ENCODE measurements at places on chromosomes 7 and 10.

DNA sequence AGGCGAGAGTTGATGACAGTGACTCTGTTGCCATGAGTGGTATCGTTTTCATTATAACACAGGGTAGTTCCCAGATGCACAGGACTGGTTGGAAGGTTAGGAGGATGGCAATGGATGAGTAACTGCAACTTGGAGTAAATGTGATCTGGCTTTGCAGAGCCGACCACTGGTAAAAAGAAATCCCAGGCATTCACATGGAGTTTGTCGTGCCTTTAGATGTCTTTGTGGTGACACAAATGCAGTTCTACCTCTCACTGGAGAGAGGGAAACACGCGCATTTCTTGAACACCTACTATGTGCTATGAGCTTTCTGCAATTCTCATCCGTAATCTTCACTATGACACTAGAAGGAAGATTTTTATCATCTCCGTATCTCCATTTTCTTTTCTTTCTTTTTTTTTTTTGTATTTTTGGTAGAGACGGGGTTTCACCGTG lies 1.7 kb upstream of the MNX1 start:
- peak; percentile 54 for DNase-seq

DNA sequence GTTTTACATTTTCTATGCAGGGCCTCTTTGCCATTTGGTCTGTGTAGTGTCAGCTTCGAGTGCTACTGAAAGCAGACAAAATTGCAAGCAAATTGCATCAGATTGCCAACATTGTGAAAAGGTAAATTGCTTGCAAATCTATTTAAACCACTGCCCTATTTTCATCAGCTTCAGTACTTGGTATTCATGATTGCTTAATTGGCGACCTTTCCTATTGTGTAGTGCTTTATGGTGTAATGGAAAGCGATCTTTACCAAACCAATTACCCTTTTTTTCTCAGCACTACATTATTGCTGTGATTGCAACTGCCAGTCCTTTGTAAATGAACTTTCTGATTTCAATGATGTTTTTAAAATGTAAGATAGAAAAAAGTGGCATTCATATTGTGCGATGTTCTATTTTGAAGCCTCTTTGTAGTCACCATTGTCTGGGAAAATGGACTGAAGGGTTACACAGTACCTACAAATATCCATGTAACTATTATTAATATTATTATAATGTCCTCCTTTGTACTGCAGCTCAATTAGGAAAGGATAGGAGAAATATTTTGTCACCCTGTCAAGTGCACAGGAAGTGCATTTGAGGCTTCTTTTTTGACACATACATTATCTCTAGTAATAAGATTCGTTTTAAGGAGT lies 177.7 kb upstream of the SP8 start:
- DNase-seq: no peak

DNA sequence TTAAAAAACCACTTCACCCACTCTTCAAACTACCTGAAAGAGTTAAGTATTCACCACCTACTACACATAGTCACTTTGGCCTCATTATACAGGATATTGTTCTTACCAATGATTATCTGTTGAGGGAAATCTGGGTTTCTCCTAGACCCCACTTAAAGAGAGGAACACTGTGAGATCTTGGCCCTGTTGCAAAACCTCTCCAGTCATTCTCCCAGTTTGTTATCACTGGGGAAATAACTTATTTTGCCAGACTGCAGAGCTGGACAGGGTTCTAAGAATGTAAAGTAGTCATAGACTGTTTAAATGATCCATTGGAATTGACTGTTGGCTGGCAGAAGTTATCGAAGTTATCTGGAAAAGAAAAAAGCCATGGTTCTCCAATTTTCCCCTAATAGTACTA lies 143.8 kb downstream of the HGF start:
- no peak for DNase-seq

GRCh38 chr7:22262538-22262937 lies 94.4 kb downstream of the RAPGEF5 start:
- DNase-seq: no peak

DNA sequence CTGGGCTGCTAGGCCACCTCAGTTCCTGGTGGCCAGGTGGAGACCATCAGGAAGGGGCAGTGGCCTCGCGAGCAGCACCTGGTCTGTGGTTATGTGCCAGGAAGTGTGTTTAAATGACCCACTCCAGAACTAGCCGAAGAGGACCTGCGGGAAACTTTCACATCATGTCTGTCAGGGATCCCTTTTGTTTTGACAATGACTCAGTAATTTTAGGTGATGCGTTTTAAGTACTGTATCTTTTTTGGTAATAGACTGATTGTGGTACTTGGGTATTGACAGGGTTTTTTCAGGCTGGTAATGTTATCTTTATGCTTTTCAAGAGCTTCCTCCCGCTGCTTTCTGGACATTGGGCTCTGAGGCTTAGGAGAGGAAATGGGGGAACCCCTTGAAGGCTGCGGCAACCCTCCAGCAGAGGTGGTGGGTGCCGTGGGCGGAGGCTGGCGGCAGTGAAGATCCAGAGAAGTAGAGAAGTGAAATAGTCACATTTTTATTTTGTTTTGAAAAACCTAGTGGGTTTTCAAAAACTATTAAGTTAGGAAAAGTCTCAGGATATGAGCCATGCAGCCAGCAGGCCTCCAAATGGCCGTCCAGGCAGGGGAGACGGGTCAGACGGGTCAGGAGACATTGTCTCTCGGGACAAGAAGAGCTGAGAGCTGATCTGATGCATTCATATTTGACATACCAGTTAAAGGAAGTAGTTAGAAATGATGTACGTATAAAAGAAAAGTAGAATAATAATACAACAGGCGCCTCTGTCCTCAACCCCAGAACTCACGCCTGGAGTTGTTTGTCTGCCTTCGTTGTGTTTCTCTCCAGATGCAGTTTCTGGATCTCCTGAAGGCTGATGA lies 27.7 kb downstream of the PPP2R2D start:
- DNase-seq: no peak

DNA sequence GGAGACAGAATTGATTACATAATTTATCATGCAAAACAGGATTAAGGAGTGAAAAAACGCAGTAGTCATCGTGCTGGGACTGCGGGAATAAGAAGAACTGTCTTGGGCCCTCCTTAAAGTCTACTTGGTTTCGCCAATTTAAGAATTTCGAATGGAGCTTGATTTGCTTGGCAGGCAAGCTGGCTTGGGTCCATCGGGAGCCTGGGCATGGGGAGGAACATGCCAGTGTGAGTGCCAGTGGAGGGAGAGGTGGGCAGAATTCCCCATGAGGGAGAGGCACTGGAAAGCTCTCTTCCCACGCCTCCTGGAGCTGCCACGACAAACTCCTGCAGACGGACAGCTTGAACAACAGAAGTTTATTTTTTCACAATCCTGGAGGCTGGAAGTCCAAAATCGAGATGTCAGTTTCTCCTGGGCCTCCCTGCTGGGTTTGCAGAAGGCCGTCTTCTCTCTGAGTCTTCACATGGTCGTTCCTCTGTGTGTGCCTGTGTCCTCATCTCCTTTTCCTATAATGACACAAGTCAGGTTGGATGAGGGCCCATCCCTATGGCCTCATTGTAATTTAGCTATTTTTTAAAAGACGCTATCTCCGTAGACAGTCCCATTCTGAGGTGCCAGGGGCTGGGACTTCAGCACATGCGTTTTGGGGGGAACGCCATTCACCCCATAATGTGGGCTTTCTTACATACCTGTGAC lies 528.7 kb upstream of the DPP6 start:
- DNase-seq: no peak

DNA sequence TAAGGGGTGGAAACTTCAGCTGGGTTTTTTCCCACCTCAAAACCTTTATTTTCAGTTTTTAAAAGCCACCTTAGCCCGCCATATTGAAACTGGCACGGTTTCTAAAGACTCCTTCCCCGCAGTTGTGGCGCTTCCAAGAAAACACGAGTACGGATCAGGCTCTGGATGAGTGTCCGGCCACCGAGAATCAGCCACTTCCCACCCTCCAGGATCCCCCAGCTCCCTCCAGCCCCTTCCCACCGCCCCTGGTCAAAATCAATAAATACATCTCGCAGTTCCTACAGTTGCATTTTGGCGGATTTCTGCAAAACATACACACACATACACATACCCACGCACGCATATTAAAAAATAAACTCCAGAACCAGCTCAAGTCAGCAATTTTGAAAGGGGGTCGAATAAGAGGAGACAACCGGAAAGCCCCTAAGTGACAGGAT lies 1.1 kb downstream of the SFMBT2 start:
- no peak for DNase-seq

DNA sequence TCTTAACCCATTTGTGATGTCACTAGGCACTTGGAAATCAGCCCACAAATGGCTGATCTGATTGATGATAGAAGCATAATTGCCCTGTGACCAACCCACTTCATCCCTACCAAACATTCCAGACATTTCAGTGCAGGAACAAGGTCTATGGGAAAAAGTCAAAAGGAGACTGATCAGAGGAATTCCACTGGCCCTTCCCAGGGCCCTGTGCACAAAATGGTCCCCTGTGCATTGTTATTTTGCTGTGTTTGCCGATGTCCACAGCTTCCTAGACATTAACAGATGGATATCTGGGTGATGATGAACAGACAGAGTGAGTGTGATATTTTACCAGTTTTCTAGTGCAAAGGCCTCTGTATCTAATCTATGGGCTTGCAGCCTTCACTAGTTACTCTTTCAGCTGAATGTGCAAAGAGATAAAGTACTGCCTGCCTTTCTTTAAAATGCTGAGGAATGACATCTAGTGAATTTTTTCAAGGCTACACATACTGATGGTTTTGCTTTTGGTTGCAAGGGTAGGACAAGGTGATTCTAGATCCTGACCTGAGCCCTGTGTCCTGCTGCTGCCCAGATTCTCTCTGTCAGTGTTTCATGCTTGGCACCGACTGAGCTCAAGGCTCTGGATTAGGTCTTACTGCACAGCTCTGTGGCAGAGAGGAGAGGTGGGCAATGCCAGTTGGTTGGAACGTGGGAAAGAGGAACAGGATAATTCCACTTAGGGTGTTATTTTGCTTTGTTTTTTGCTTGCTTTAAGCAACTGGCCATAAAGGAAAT lies 55.4 kb downstream of the CALD1 start:
- DNase-seq: no peak

DNA sequence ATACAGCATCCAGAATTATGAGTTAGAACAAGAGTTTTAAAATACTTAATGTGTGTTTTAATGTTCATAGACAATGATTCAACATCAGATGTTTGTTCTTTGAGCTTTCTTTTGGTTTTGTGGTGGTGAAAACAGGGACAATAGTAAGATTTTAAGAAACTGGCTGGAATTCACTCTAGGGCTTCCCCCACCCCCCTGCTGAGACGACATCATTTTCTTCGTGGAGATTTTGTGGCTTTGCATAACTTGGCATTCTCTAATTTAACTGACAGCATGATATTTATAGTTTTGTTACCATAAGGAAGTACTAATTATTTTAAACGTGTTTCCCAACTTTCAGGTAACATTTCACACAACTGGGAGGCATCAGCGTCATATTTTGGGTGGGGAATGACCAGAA lies 184.1 kb downstream of the BICC1 start:
- no peak for DNase-seq

DNA sequence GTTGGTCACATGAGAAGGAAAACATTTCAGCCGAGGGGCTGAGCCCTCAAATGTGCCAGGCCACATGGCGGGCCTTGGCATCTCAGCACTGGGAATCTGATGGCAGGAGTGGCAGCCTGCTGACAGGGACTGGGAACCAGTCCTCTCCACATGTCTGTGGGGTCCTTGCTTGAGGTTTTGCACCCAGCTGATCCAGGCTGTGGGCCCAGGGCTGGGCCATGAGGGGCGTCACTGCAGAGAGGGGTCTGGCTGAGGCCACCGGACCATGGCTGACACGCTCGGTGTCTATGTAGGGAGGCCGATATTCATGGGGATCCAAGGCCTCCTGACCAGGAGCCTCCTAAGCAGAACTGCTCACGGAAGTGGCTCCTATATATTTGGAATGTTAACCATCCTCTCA lies 31.0 kb upstream of the PWWP2B start:
- no peak for DNase-seq

- DNase-seq: no peak
Measured at GRCh38 chr10:99532687-99533495, at the start of gene NKX2-3. Gene NKX2-3, plus strand, starts transcription at chr10:99532942. Its CDS starts 190 bp downstream, at chr10:99533132.

- DNase-seq: no peak
Measured at GRCh38 chr10:122010405-122011050, 21.6 kb downstream of the TACC2 start.

GRCh38 chr10:63200431-63200830 lies 67.3 kb downstream of the NRBF2 start:
- peak; percentile 17 for DNase-seq

- no peak for DNase-seq
Measured at GRCh38 chr10:69434169-69434568, 17.1 kb upstream of the TSPAN15 start.

DNA sequence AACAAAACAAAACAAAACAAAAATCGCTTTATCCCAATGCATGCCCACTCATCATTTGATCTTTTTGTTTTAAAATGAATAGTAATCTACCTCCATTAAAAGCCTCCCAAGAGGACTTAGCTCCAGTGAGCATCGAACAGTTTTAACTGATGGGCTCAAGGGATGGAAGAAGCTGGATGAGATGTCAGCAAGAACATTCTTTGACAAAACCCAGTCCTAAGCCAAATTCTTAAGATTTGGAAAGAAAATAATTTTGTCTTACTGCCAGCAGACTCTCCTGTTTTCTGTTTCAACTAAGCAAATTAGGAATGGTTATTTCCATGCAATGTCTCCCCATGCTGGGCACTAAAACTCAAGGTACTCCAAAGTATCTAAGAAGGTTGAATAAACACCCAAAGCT lies 127.3 kb downstream of the RNLS start:
- no peak for DNase-seq

DNA sequence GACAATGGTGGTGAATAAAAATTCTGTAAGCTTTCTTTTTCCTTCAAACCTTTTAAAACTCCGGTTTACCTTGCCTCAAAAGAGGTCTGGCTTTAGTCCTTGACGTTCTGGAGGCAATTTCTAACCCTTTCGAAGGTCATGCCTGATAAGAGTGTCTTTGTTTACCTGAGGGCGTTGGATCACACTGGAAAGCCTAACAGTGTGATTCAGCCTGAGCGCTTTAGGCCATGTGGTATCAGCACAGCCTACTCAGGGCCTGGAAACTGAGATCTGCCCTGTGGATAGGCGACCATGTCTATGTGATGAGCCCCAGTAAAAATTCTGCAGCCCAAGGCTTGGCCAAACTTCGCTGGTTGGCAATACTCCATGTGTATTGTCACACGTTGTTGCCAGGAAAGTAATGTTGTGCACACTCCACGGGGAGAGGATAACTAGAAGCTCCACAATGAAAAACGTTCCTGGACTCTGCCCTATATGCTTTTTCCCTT lies 10.7 kb downstream of the CCDC6 start:
- DNase-seq: no peak

DNA sequence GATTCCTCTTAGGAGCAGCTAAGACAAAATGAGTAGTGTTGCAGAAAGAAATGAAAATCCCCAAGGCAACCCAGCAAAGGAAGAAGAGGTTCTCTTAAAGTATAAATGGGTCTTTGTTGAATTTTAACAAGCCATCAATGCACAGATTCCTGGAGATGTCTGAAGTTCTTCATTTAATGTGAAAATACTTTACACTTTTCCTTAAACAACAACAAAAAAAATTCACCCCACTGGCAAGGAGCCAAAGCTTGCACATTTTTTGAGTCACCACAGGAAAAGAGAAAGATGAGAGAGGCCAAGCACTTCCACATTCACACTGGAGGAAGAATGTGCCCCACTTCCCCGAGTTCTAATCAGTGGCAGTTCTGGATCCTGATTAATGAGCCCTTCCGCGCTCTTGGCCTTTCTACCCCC lies 286.4 kb upstream of the MEOX2 start:
- DNase-seq: no peak
